ENCODE measurements at places on chromosomes 5 and 9.
A peak's percentile ranks its signal among the peaks of the same experiment; 100 is the strongest.

DNA sequence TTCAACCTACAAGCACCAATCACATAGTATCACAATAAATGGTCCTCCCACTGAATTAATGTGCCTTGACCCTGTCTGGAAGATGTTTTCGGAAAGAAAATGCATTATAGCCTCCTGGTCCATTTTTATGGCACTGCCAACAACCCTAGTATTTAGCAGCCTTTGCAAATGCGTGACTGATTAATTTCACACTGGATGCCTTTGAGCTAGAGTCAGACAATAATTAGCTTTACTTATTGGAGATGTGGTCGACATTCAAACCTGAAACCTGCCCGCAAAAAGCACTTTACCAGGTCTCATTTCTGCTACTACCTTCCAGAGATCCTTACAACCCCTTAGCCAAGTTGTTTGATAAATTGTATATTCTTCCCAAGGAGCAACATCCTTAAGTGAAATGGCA lies 119.3 kb upstream of the DPYSL3 start:
- no peak for DNase-seq

DNA sequence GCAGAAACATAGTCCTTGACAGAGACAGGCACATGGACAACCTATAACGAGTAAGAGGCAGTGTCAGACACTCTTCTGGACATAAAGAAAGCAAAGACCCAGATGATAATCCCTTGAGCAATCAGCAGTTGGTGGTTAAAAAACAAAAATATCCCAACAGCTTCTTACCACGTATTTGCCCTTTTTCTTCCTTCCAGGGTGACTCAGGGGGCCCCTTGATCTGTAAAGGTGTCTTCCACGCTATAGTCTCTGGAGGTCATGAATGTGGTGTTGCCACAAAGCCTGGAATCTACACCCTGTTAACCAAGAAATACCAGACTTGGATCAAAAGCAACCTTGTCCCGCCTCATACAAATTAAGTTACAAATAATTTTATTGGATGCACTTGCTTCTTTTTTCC lies 9.5 kb downstream of the GZMK start:
- DNase-seq: no peak

- no peak for DNase-seq
These were observed 2.0 kb upstream of the APC start for GRCh38 chr5:112735702-112736101.

GRCh38 chr5:74945561-74946165 lies 79.5 kb upstream of the FAM169A start:
- no peak for DNase-seq

- no peak for DNase-seq
These were observed 131.1 kb downstream of the OR2K2 start for GRCh38 chr9:111198936-111199335.

DNA sequence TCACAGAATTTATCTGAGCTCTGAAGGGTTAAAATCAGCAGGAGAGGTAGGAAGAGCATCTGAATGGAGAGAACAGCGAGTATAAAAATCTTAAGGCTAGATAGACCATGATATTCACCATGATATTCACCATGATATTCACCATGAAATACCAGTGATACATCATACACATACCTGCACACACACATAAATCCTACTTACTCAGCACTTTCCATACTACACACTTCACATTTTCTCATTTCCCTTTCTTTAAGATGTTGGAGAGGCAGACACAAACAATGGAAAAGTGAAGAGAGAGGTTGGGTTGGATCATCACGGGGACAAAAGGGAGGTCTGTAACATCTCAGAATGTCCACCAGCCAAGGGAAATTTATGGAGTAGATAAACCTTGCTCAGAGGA lies 66.4 kb upstream of the ATP10B start:
- no peak for DNase-seq

DNA sequence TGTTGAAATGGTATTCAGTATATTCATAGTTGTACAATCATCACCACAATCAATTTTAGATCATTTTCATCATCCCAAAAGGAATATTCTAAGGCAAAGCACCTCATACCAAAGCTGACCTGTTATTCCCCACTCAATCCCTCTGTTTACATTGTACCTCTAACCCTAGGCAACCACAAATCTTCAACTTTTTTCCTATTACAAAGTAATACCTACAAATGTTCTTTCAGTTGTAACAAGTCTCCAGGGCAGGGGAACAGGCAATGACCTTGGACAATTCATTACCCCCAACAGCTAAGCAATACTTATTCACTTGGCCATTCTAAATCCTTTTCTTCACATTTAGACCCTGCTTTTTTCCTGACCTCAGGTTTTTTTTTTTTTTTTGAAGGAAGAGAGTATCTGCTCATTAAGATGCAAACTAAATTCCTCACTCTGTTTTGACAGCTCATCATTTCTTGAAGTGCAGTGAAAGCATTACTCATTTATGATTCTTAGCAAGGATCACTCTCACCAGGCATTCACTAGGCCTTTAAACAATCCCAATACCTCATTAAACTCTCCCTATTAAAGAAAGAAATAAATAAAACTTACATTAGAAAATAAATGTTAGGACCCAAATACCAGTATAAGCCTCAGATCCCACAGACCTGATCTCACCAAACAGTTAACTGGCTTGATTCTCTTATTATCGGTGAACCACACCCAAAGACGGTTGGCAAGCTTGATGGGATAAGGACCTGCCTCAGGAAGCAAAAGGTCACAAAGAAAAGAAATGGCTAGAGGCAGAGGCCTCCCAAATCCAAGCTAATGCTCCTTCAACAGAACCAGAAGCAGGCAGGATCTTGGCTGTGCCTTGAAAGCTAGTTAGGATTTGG lies 15.3 kb downstream of the MTMR12 start:
- DNase-seq: no peak

GRCh38 chr9:84970432-84970831 lies 300.9 kb downstream of the NTRK2 start:
- no peak for DNase-seq

GRCh38 chr5:151750121-151750520 lies 8.3 kb downstream of the ATOX1 start:
- no peak for DNase-seq

DNA sequence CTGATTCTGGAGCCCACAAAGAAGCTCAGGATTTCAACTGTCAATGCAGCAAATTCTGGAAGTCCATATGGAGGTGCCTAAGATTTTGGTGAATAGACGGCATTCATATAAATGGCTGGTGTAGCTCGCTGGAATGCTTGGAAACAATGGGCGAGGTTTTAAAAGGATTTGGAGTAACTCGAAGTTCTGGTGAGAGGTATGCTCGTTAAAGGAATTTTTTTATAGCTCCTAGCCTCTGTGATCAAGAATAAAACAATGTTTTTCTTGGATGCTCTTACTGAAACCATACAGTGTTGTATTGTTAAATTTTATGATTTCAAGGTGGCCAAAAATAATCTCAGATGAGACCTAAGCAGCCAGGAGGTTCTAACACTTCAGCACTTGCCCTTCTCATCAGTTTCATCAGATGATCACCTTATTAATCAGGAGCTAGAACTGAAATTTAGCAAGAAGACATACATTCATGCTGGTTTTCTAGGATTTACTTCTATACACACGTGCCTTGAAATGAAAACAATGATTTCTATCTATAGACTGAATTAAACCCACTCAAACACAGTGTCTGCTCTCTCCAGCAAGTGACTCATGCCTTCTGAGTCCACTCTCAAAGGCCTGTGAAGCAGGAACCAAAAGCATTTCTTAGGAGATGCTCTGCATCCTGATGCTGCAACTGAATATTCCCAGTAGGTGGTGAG lies 79.2 kb downstream of the OTULIN start:
- DNase-seq: no peak

DNA sequence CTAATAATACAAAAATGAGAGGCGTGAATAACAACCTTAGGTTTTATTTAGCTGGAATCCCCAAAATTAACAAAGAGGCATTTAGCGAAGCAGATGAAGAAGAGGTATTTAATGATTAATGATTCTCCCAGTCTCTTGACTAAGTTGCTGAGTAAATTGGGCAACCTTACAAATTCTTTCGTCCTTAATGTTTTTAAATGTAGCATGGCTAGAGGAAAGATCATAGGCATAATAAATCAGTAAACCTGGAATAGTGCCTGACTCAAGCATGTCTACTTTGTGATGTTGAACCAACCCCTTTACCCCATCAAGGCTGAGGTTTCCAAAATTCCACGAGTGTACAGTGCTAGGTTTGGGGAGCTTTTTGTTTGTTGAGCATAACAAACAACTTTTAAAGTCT lies 7.9 kb downstream of the BHMT start:
- no peak for DNase-seq

DNA sequence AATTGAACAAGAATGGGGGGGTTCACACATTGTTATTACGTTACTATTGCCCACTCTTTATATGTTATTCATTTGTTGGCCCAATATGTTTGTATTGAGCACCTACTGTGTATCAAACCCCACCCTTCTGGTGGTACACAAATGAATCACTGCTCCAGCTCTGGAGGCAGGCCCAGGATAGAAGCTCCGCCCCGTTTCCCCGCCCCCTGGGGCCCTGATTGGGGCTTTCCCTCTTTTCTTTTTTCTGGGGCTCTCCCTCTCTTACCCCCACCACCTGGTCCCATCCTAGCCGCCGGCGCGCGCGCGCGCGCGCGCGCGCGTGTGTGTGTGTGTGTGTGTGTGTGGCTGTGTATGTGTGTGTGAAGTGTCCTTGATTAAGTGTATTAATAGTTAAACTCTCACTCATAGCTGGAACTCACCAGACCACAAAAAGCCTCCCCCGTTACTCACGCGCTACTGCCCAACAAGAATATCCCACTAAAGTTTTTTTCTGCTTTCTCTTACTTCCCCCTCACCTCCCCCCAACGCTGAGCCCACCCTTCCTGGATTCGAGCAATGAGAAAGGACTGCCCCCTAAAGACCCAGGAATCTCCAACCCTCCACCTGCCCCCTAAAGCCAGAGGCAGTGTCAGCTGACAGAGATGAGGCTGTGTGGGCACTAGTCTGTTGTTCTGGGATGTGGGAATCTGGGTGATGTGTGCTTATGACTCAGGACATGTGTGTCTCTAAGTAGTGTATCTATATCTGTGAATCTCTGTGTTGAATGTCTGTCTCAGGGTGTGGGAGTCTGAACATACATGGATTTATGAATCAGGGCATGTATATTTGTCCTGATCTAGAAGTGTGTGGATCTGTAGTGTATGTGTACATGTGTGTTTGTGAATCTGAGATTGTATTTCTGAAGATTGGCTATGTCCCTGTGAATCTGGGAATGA lies 4.0 kb downstream of the CXXC5 start:
- DNase-seq: peak; percentile 85

GRCh38 chr5:10719965-10720364 lies 41.1 kb downstream of the DAP start:
- no peak for DNase-seq

- DNase-seq: no peak
These were observed 7.5 kb downstream of the EPB41L4B start for GRCh38 chr9:109313351-109313750.

- no peak for DNase-seq
These were observed 255.2 kb downstream of the DEPDC1B start for GRCh38 chr5:60444661-60445360.

GRCh38 chr5:113909782-113910181 lies 396.3 kb downstream of the YTHDC2 start:
- no peak for DNase-seq

DNA sequence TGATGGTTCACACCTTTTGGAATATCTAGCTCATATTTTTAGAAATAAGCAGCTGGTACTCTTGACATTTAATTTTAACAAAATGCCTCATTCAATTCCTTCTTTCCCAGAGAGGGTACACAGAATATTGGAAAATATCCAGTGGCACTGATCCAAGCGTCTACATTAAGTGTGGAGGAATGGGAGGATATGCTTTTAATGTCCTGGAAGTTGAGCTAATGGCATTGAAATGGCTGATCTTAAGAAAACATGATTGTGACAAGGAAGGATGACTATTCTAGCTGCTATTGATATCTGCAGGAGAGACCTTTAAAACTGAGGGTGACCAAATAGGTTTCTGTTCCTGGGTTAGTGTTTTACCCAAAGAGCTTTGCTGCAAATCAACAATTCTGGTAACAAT lies 30.0 kb downstream of the ZNF366 start:
- no peak for DNase-seq

- DNase-seq: no peak
These were observed 43.4 kb downstream of the NADK2 start for GRCh38 chr5:36198281-36198680.

- DNase-seq: no peak
These were observed 644 bp downstream of the BRD3 start for GRCh38 chr9:134066913-134067851.

GRCh38 chr5:97728920-97729319 lies 545.9 kb upstream of the RIOK2 start:
- no peak for DNase-seq

DNA sequence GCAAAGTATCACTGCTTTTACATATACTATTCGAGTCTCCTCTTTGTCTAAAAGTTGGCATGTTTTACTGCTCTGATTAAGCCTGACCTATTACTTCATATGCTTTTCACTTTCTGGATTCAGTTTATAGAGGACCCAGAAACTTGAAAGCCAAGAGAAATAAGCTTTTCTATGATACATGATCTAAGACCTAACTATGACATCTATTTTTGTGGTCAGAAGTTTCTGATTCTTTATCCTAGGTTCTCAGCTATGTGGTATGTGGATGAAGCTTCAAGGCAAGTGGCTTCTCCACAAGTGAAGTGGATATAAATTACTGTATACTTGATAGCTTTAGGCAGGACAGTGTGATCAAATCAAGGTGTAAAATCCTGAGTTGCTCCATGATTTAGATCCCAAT lies 6.3 kb downstream of the EDIL3 start:
- no peak for DNase-seq

GRCh38 chr9:16207161-16207560 lies 654.3 kb downstream of the CCDC171 start:
- DNase-seq: no peak

DNA sequence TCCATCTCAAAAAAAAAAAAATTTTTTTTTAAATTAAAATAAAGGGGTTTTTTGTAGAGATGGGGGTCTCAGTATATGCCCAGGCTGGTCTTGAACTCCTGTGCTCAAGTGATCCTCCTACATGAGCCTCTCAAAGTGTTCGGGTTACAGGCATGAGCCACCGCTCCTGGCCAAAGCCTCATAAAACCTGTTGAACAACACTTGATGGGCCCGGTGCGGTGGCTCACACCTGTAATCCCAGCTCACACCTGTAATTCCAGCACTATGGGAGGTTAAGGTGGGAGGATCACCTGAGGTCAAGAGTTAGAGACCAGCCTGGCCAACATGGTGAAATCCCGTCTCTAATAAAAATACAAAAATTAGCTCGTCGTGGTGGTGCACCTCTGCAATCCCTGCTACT lies 7.7 kb upstream of the NPM1 start:
- no peak for DNase-seq

GRCh38 chr5:178793696-178794095 lies 63.2 kb upstream of the ZNF354A start:
- DNase-seq: no peak

- DNase-seq: no peak
These were observed 51.2 kb downstream of the INVS start for GRCh38 chr9:100150214-100150613.

- DNase-seq: no peak
These were observed 276.8 kb downstream of the MCTP1 start for GRCh38 chr5:95007921-95008597.

DNA sequence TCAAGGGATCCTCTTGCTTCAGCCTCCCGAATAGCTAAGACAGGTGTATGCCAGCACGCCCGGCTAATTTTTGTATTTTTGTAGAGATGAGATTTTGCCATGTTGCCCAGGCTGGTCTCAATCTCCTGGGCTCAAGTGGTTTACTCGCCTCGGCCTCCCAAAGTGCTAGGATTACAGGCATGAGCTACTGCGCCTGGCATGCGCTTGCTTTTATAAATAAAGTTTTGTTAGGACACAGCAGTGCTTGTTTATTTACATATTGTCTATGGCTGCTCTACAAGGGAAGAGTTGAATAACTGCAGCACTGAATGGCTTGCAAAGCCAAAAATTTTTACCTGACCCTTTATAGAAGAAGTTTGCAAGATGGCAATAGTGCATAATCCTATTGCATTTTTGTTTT lies 27.7 kb downstream of the GPR21 start:
- no peak for DNase-seq

All from hippocampal formation (tissue), 2 donors.